Activated CD8-positive, alpha-beta T cell treated with anti-CD3 and anti-CD28 coated beads, Interleukin-2, amount 10 ng/mL, durations not matched to agents 7 days and 5 days (primary cell): ENCODE measurements at places on chromosomes 13 and 19.
A peak's percentile ranks its signal among the peaks of the same experiment; 100 is the strongest.

DNA sequence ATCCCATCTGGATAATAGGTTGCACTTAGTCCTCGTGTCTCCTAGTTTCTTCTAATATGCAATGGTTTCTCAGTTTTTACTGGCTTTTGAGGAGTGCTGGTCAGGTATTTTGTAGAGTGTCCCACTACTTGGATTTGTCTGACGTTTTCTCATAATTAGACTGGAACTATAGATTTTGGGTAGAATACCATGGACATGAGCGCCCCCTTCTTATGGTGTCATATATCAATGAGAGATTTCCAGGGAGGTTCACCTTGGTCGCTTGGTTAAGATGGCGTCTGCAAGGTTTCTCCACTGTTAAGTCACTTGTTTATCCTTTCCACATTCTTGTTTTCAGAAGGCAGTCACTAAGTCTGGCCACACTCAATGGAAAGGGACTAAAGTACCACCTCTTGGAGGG is 6.7 kb downstream of the SOHLH2 start:
- DNase-seq = no peak

- DNase-seq = no peak
These were observed 5.8 kb downstream of the CRYL1 start for GRCh38 chr13:20519875-20520274.

DNA sequence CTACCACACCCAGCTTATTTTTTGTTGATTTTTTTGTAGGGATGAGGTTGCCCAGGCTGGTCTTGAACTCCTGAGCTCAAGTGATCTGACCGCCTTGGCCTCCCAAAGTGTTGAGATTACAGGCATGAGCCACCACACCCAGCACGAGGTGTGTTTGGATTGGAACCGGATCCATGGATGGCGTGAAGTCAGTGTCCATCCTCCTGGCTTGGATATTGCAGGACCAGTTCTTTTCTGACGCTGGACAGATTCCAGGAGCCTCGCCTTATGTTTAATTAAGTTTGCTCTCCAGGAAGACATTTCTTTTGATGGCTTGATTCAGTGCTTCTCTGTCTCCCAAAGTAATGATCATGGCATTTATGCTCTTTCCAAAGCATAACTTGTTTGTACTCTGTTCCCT is 14.4 kb upstream of the RFXAP start:
- DNase-seq = no peak

- DNase-seq = no peak
These were observed 80.3 kb upstream of the KLHL1 start for GRCh38 chr13:70188567-70188966.

DNA sequence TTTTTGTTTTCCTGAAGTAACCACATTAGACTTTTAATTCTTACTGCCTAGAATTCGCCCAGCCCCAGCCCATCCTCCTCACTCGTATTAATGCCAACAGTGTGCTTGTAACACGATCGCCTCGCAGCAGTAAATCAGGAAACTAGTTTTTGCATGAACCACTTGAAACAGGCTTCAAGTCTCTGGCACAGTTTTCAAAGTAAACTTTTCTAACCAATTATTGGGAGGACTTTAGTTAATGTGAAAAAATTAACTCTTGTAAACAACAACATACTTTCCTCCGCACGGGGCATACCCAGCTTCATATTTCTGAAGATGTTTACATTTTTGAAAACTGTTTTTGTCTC is 39.2 kb downstream of the TNFRSF19 start:
- DNase-seq = no peak

DNA sequence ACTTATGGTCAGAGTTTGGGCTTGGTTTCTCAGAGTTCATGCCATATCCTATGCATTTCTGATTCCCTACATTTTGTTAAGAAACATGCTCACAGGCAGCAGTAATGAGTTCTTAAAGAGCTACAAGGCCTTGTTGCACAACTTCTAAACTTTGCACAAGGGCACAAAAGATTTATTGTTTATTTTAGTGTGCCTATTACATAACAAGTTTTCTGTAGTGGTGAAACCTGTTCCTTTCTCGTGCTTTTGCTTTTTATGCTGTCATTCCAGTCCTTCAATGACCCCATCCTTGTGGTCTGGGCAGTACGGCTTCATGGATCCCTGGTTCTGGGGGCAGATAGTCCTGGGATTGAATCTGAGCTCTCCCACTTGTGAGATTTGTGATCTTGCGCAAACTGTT is 17.8 kb downstream of the ZNF507 start:
- DNase-seq = no peak

GRCh38 chr19:5844456-5845433 is 5.2 kb upstream of the FUT6 start:
- no peak for DNase-seq

- no peak for DNase-seq
These were observed 1.4 kb downstream of the MAP2K2 start for GRCh38 chr19:4122480-4122879.

- DNase-seq = no peak
These were observed 242.2 kb upstream of the EDNRB start for GRCh38 chr13:78160793-78161192.

DNA sequence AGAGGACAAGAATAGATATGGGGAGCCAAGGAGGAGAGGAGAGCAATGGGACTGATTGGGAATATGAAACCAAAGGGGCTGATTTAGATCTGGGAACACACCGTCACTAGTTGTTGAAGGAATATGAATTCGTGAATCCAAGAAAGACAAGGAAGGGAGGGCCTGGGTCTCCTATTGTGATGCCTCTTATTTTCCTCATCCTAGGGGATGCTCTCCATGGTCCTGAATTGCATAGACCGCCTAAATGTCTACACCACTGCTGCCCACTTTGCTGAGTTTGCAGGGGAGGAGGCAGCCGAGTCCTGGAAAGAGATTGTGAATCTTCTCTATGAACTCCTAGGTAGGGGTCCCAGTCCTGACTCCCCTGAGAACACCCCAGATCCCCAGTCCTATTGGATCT is 21.5 kb downstream of the RYR1 start:
- DNase-seq = peak; percentile 40

DNA sequence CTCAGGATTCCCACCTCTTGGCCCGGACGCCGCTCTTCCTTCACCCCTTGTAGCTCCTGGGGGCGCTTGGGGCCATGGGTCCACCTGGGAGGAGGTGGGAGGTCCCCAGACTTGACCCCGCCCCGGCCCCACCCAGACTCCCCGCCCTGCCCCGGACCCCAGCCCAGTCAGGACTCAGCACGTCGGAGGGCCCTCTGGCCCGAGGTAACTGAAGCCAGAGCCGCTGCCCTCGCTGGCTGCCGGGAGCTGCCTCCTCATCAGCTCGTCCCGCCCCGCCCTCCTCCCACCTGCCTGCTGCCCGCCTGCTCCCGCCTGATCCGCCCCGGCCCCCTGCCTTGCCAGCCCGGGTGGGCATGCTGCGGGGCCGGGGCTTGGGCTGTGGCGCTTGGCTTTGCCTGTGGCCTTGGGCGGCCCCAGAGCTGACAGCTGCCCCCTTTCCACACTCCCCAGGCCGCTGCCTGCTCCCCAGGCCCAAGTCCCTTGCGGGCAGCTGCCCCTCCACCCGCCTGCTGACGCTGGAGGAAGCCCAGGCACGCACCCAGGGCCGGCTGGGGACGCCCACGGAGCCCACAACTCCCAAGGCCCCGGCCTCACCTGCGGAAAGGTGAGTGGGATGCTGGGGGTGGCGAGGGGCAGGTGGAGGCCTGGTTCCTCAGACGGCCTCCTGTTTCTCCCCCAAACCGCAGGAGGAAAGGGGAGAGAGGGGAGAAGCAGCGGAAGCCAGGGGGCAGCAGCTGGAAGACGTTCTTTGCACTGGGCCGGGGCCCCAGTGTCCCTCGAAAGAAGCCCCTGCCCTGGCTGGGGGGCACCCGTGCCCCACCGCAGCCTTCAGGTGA is 9.4 kb downstream of the ARHGAP33 start:
- no peak for DNase-seq

- no peak for DNase-seq
These were observed 11.2 kb downstream of the WDFY2 start for GRCh38 chr13:51595416-51595815.

- no peak for DNase-seq
These were observed 284.2 kb downstream of the TBC1D4 start for GRCh38 chr13:75197803-75198202.

GRCh38 chr13:94353167-94353710 is 126.2 kb downstream of the DCT start:
- DNase-seq = no peak
